ENCODE measurements at places on chromosomes 13 and 19. TPM values are rescaled to one million over a fixed set of nuclear protein-coding genes. Genes with fewer than 3 reads are reported as not detected.

DNA sequence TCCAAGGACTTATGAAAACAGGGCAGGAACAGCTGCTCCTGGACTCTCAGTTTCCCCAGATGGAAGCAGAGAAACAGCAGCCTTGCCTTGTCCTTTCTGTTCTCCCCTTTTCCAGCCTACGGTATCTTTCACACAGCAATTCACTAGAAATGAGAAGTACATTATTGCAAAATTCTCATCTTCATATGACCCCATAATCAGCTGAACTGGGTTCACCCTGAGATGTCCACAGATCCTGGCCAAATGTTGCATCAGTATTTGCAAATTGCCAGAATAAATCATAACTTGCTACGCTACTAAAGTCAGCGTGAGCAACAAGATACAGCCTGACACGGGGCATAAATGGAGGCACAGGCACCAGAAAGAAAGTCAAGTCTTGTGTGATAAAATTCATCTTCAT lies 16.1 kb downstream of the VSTM1 start:
- H3K27me3 ChIP-seq = peaks cover 27% of the 10 kb centered on the region
- no peak overlapping the region for H3K27ac ChIP-seq
- no peak for DNase-seq
- no peak overlapping the region for H3K4me3 ChIP-seq
- H3K36me3 ChIP-seq = no peaks in the 10 kb centered on the region

GRCh38 chr13:97537110-97537509 lies 103.1 kb downstream of the RAP2A start:
- no peaks in the 10 kb centered on the region for H3K36me3 ChIP-seq
- H3K27ac ChIP-seq = no peak overlapping the region
- H3K4me3 ChIP-seq = no peak overlapping the region
- no peak for DNase-seq

GRCh38 chr19:33879818-33880575 lies 83.3 kb downstream of the KCTD15 start:
- no peak for DNase-seq
- H3K4me3 ChIP-seq = no peak overlapping the region
- no peak overlapping the region for H3K27ac ChIP-seq
- H3K36me3 ChIP-seq = no peaks in the 10 kb centered on the region

DNA sequence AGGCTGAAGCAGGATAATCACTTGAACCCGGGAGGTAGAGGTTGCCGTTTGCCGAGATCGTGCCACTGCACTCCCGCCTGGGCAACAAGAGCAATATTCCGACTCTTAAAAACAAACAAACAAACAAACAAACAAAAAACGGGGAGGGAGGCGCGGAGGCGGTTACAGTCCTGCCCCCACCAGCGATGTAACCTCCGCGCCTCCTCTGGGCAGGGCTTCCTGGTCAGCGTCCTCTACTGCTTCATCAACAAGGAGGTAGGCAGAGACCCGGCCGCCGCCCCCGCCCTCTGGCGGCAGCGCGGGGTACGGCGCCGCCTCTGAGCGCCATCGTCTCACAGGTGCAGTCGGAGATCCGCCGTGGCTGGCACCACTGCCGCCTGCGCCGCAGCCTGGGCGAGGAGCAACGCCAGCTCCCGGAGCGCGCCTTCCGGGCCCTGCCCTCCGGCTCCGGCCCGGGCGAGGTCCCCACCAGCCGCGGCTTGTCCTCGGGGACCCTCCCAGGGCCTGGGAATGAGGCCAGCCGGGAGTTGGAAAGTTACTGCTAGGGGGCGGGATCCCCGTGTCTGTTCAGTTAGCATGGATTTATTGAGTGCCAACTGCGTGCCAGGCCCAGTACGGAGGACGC lies 10.2 kb downstream of the SNRPD2 start:
- H3K27me3 ChIP-seq = no peaks in the 10 kb centered on the region
- no peaks in the 10 kb centered on the region for H3K36me3 ChIP-seq
- peak overlapping the region; percentile 26 for H3K27ac ChIP-seq
- H3K4me1 ChIP-seq = peaks cover 17% of the 10 kb centered on the region
- peak; percentile 89 for DNase-seq

ERICH4 gene
- total RNA-seq = not detected

ANGPTL8 gene
- not detected for total RNA-seq
